WTC11 (cell line): ENCODE measurements at places on chromosomes 1 and 21. TPM values are rescaled to one million over a fixed set of nuclear protein-coding genes. Genes with fewer than 3 reads are reported as not detected.

The EDN2 gene
- 0.33 to 0.39 TPM in 2 of 3 replicates, not detected in the other for total RNA-seq

DNA sequence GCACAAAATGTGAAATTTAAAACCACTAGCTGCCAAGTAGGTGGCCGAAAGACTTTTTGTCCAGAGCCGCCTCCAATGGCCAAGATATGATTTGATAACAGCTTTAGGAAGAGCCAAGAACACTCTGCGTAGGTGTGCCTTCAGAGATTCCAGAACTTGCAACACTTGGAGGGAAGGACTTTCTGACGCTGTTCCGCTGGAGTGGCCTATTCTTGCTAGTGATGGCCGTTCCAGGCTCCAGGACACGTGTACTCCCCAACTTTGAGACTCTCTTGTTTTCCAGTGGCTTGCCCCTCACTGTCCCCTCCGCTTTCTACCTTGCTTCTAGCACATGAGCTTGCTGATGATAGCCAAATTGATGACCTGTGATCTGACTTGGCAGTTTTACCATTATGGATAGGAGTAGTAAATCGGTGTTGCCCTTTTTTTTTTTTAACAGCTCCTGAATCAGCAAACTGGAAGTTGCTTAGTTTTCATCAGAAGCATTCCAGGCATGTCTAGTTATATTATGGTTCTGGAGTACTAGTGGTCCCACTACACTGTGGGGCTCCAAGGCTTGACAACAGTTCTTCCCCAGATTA, 1.0 kb downstream of the PRDX6 start:
- no peak for DNase-seq

DNA sequence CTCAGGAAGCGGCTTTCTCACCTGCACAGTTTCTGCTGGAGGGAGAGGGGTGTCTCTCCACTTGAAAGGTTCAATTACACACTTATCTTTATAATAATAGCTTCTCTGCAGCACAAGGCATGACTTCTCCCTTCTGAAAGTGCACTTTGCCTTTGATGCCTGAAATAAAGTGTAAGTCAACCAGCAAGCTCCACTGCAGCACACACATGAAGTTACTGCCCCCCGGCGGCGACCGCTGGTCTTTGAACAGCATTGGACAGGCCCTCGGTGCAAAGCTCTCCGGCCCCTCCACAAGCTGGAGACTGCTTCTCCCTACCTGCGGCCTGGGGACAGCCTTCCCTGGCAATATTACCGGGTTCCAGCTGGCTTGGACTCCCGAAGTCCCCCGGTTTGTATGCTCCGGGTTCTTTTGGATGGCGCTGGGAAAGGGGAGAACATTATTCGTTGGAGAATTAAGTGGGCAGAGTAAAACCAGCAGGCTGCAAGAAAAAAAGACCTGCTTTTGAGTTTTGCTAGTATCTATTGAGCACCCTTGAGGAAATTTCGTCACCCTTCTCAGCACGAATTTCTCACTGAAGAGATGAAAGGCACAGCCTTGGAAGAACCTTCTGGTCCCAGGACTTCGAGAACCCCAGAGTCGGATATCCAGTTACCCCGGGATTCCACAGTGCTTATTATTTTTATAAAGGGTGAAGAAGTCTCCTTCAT, 11.8 kb downstream of the RCAN1 start:
- DNase-seq, result peak; percentile 88

The SIM2 gene
- total RNA-seq, result 0.09 to 0.17 TPM (median 0.11 TPM) in 3 replicates

The IFI44 gene
- total RNA-seq, result 0.15 TPM in 1 of 3 replicates, not detected in the others
